Naive thymus-derived CD4-positive, alpha-beta T cell (primary cell): ENCODE measurements at places on chromosomes 3 and 15. TPM values are rescaled to one million over a fixed set of nuclear protein-coding genes. Genes with fewer than 3 reads are reported as not detected.

The ICE2 gene
- 46.8 TPM for total RNA-seq

The CHL1 gene
- not detected for total RNA-seq

The TRPM1 gene
- not detected for total RNA-seq

DNA sequence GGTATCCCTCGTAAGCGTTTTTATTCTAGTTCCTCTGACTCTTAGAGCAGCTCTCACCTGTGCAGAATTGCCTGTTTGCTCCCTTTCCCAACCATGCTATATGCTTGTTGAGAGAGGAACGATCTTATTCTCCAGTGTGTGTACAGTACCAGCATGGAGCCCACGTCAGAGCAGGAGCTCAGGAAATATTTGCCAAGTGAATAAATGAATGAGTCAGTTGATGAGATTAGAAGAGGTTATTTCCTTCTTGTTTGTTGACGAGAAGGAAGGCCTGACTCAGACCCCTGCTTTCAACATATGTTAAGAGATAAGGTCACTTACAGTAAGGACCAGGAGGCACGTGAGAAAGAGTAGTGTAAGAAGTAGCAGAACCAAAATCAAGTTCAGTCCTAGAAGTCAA is 106.3 kb upstream of the ABHD17C start:
- DNase-seq: no peak

GRCh38 chr15:38647683-38648082 is 83.1 kb upstream of the RASGRP1 start:
- no peak for DNase-seq

DNA sequence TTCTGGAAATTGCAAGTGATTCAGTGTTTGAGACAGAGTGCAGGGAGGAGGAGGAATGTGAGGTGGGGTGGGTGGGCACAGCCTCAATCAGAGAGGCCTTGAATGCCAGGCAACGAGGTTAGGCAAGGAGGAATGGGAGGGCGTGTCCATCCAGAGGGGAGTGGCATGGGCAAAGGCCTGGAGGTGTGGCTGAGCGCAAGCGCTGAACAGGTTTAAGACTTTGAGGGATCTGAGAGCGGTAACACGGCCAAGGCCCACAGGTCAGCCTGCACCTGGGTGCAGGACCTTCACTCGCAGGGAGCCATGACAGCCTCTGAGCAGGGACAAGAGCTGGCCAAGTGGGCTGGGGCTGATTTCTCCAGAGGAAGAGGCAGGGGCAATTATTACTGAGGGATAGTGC is 125.9 kb downstream of the TPRA1 start:
- DNase-seq: no peak

The CA12 gene
- not detected for total RNA-seq

DNA sequence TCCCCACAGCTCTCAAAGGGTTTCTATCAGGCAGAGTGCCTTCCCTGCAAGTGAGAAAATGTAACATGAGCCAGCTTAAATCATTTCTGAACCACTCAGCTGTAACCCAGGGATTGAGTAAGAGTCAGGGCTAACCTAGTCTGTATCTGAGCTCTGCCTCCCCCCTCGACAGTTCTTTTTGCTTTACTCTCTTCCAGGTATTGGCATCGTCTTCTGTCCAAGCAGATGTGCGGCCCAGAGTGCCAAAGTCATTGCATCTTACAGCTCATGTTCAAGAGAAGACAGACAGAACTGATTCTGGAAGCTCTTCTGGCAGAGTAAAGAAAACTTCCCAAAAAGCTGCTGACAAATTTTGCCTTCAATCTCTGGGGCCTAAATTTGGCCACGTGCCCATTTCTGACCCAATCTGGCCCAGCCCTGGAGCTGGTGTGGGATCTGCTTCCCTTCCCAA is 74.8 kb downstream of the ABHD5 start:
- DNase-seq: no peak

- DNase-seq: no peak
Observed at GRCh38 chr15:96331144-96331944, 844 bp downstream of the NR2F2 start.

The B3GNT5 gene
- 13.1 TPM for total RNA-seq

DNA sequence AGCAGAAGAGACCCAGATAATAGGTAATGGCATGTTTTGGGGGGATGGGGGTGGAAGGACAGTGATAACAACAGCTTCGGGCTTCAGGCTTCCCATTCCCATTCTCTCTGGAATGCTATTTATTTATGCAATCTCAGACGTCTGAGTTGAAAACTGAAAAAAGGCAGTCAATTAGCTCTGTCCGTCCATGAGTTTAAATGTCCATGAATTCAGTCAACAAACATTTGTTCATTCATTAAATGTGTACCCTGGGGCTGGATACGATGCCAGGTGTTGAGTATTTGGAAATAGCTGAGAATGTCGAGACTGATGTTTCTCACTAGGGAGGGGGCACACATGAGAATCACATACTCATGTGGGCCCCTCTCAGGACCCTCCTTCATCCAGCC is 42.4 kb downstream of the AMOTL2 start:
- no peak for DNase-seq

- peak; percentile 77 for DNase-seq
Observed at GRCh38 chr15:78618490-78618934, 2.3 kb downstream of the CHRNA3 start.

The PLIN1 gene
- 0.21 TPM for total RNA-seq

DNA sequence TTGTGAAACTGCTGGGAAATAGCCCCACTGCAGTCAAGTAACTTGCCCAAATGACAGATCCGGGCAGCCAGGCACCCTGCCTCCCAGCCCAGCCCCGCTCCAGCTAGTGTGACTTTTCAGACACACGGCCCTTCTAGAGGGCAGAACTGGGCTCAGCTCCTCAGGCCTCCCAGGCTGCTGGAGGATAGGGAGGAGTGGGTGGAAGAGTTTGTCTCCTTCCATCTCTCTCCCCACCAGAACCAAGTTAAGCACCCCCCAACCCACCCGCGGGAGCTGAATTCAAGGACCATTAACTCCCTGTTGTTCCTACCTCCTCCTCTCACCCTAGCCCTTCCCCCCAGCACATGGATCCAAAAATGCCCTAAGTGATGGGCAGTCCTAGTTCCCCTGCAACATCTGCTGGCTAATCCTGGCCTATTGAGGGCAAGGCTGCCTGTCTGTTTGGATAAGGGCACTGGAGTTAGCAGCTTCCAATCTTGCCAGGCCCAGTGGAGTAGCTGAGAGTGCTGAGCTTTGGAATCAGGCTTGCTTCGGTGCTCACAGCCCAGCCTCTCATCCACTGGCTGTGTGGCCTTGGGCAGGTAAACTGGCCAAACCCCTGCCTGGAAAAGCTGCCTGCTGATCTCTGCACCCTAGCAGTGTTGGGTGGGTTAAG is 3.1 kb downstream of the CCDC33 start:
- DNase-seq: no peak

- no peak for DNase-seq
Observed at GRCh38 chr3:126527006-126527405, 3.1 kb downstream of the CHST13 start.

DNA sequence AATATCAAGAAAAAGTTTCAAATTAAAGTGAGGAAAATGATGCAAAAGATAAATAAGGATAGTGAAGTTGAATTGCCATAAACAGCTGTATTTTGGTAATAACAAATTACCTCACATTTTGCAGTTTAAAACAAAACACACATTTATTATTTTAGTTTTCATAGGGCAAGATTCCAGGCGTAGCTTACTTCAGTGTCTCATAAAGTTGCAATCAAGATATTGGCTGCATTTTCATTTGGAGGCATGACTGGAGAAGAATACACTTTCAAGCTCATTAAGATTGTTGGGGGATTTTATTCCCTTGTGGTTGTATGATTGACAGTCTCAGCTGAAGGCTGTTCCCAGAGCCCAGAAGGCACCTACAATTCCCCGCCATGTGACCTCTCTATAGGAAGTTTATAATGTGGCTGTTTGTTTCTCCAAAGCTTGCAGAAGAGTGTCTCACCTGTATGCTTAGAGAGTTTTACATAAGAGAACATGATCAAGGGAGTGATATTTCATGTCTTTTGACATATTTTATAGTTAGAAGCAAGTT is 151.4 kb downstream of the OTOL1 start:
- no peak for DNase-seq

The QRICH1 gene
- 192 TPM for total RNA-seq

- no peak for DNase-seq
Observed at GRCh38 chr3:157139938-157140534, 19.9 kb downstream of the CCNL1 start.

DNA sequence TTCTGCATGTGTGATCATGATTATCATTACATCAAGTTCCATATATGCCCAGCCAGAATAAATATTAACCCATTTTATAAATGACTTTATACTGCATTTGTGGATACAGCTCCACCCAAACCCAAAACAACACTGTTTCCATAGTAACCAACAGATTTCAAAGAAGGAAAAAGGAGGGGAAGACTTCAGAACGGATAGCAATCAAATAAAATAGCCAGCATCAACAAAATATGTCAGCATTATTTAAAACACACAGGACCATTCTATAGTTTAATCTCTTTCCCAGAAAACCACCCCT is 114.4 kb downstream of the FOXP1 start:
- no peak for DNase-seq

DNA sequence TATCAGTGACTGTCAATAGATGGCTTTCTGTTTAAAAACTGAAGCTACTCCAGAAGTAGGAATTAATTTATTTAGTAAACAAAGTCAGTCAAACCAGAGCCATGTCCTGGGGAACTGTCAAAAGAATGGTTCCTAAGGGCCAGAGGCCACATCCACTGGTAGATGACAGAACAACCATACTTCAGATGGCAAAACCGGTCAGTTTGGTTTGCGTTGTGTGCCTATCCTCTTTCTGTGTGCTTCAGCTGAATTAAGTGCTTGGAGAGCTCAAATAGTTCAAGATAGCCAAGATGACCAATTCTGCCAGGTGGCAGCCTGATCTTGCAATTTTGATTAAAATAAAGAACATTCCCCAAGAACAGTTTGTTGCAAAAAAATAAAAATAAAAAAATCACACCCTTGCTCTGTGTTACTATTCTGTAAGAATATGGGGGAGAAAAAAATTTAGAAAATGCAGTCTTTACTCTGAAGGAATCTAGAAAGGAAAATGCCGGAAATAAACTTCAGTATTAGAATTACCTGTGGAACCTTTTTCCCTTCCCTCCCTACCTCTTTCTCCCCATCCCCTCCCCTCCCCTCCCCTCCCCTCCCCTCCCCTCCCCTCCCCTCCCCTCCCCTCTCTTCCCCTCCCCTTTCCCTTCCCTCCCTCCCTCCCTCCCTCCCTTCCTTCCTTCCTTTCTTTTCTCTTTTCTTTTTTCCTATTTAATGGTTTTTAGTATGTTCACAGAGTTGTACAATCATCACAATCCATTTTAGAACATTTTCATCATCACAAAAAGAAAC is 2.5 kb downstream of the MAP3K13 start:
- no peak for DNase-seq

GRCh38 chr3:32399030-32399620 is 7.5 kb downstream of the CMTM7 start:
- no peak for DNase-seq

The GOLGA8S gene
- 0.42 TPM for total RNA-seq

DNA sequence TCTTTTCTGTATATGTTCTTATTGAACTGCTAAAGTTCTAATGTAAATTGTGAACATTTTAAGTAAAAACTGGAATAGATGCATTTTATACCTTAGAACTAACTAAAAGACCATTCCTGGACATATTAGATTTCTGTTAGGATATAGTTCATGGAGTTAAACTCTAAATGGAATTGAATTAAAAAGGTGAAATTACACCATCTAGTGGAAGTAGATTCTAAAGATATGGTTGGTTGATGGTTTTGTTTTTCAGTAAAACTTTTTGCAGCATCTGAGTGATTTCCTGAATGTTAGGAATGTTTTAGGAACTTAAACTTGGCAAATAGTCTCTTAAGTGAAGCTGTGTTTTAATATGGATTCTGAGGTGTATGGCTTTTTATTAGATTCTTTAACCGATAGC is 96.8 kb downstream of the SLMAP start:
- no peak for DNase-seq

DNA sequence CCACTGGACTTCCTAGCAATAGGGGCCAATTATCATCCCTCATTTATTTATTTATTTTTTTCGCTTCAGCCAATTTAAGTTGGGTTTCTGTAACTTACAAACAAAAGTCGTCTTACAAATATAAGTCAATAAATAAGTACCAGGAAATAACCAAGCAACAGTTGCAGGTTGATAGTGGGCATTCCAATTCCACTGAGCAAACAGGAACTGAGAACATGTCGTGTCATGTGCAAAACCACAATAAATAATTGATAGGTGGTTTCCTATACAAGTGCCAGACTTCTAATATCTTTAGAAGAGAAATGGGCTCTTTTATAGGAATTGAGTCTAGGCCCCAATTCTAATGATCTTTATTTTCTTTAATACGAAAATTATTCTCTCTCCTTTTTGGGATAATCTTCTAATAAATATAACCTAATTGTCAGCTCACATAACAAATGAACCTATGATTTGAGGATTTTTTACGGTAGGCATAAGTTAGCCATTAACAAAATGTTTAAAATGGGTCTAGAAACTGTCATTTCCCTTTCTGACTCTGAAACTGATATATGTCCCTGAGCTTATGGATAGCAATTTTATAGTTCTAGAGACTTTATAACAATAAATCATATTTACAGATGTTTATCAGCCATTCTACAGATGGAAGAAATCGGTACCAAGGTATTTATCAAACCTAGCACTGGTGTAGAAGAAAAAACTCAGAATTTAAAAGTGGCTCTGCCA is 571.8 kb downstream of the FOXP1 start:
- no peak for DNase-seq

The NR2F2 gene
- not detected for total RNA-seq

- no peak for DNase-seq
Observed at GRCh38 chr3:141828890-141829289, 47.6 kb upstream of the ATP1B3 start.

- no peak for DNase-seq
Observed at GRCh38 chr3:75781079-75781745, 4.1 kb downstream of the ZNF717 start.

DNA sequence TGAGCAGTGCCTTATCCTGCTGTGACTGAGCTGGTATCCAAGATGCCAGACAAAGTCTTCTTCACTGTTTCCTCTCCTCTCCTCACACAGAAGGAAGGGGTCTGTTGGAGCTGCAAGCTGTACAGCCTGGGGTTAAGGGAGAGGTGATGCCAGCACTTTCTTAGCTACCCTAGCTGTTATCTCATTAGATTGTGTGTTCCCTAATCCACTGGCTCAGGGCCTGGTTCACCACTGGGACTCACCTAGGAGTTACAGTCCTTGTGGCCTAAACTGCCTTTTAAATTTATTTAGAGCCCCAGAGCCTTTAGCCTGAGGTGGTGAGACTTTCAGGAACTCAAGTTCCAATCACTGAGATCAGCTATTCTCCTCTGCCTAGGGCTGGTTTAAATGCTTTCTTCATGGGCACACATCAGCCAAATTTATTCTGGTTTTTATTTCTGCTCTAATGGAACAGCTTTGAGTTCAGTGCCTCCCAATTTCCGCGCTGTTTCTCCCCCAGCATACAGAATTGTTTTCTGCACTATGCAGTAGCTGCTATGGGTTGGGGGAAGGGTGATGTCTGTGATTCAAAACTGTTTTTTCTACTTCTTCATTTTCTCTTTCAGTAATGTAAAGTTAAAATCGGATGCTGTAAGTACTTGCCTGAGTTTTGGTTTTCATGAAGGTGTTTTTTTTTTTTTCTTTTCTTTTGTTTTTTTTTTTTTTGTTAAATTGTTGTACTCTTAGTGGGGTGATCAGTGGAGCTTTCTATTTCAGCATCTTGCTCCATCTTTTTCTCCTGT is 198.8 kb downstream of the DOCK3 start:
- no peak for DNase-seq

- no peak for DNase-seq
Observed at GRCh38 chr3:49506906-49507305, 36.8 kb downstream of the DAG1 start.
